Inflammatory macrophage treated with lipopolysaccharide for 4 hours (primary cell): ENCODE measurements at places on chromosomes 5 and 9.

- DNase-seq, result no peak
Observed at GRCh38 chr9:72812559-72813111, 140.2 kb downstream of the ALDH1A1 start.

GRCh38 chr9:110579862-110580219, 300 bp upstream of the SVEP1 start:
- no peak for DNase-seq

GRCh38 chr5:76111477-76112174, 28.4 kb downstream of the SV2C start:
- no peak for DNase-seq

DNA sequence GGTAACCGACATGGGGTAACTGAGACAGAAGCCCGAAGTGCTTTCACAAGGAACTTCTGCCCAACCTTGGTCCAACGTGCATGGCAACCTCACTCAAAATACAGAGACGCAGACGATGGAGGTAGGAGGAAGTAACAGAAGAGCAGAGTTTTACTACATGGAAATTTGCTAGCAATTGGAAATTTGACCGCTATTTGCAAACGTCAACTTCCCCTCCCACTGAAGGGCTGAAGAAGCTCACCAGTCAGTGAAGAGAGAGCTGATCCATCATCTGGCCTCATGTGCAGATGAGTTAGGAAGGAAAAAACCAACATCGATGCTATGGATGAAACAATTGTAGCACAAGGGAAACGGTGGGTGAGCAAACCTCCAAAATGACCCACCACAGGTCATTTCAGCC, 196.7 kb downstream of the RGS3 start:
- DNase-seq, result peak; percentile 13

DNA sequence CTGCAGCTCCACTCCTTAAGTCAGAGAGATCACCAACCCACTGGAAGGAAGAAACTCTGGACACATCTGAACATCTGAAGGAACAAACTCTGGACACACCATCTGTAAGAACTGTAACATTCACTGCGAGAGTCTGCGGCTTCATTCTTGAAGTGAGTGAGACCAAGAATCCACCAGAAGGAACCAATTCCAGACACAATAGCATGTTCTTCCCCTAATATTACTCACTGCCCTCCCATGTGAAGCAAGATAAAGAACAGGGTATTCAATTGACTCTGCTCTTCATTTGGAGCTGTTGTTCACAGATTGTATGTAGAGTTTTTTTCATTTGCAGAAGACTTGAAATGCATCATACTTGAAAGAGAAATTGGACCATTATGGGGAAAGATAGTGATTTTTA, 10.8 kb downstream of the SAXO1 start:
- DNase-seq, result no peak

DNA sequence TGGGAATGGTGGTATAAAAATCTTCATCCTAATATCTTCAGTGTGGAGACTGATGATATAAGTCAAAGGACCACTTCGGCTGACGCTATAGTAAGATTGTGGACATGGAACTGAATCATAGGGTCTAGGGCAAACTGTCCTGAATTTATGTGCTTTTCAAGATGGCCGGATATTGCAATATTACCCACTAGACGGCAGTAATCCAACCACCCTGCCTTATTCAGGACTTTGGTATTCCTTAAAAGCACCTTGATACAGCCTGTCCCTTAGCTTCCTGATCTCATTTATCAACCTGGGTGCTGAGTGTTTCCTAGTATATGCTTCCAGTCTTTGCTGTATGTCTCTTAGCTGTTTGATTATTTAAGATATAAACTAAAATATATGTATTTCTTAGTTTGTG, 71.2 kb upstream of the COX7C start:
- no peak for DNase-seq

GRCh38 chr9:130305381-130305780, 39.8 kb downstream of the HMCN2 start:
- no peak for DNase-seq

DNA sequence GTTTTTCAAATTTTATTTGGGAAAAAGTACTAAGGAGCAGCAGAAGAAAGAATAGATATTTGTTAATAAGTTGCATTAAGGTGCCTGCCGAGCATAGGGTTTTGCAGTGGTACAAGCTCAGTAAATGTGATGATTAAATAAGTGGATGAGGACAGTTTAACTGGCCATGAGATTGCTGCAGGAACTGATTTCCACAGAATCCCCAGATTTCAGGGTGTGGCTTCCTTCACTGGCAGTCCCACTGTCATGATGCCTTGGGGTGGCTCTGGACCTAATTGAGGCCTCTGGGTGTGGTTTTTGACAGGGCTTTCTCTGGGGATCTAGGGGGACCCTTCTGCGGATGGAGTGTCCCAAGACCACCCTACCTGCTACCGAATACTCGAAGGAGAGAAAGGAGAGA, 1.4 kb downstream of the PHF24 start:
- peak; percentile 68 for DNase-seq

DNA sequence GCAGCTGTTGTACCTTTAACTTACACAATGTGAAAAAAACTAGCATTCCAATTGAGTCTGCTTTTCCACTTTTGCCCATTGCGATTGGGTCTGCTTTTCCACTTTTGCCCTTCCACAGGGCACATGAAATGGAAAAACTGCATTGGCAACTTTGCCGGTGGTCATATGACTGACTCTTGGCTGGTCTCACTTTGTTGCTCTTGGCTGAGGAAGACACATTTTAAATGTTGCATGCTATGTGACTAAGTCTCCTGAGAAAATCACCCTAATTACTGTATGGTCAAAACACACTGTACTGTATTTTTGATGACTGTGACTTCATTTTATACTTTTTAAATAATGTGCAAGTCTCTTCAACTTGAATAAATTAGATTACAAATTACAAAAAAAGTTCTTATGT, 1.6 kb upstream of the OXCT1 start:
- DNase-seq, result no peak

DNA sequence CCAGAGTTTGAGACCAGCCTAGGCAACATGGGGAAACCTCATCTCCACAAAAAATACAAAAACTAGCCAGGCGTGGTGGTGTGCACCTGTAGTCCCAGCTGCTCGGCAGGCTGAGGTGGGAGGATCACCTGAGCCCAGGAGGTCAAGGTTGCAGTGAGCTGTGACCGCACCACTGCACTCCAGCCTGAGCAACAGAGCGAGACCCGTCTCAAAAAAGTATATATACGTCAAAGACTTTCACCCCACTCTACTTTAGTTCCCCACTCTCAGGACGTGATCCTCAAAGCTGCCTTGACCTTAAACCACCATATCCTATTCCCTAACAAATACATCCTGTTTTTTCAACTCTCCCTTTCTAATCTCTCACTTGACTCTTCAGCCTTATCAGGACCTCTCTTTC, 41.0 kb downstream of the PCDHGC5 start:
- DNase-seq, result no peak

GRCh38 chr9:4124266-4124665, 175.6 kb downstream of the GLIS3 start:
- peak; percentile 56 for DNase-seq

DNA sequence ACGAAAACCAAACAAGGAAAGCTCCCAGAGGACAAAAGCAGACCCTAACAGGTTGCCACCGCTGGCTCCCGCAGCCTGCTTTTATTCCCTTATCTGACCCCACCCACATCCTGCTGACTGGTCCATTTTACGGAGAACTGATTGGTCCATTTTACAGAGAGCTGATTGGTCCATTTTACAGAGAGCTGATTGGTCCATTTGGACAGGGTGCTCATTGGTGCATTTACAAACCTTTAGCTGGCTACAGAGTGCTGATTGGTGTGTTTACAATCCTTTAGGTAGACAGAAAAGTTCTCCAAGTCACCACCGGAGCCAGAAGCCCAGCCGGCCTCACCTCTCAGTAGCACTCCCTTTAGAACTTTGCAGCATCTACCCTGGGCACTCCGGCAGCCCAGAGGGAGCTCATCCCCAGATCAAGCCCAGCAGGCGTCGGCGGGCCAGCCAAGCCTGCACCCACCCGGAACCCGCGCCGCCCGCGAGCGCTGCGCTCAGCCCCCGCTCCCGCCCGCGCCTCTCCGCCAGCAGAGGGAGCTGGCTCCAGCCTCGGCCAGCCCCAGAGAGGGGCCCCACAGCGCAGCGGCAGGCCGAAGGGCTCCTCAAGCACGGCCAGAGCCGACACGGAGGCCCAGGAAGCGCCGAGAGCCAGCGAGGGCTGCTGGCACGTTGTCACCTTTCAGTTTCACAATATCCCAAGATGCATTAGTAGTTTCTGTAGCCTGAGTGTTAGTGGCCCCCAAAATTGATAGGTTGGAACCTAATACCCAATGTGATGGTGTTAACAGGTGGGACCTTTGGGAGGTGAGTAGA, 35.3 kb upstream of the CLPTM1L start:
- peak; percentile 15 for DNase-seq

- DNase-seq, result no peak
Observed at GRCh38 chr9:25415718-25416117, 262.5 kb downstream of the TUSC1 start.

DNA sequence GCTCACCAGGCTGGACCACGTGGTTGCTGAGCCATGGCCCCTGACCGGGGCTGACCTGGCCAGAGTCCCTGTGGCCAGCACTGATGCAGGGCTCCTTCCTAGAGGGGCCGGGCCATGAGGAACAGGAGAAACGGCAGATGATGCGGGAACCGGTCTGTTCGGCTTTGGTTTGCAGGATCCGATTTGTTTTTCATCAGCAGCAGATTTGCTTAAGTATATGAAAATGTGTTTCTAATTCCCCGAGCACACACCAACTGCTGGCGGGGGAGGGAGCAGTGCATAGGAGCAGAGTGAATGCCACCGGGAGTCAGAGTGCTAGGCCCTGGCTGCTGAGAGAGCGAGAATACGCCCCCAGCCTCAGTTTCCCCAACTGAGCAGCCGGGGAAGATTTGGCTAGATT, 13.6 kb downstream of the NTNG2 start:
- no peak for DNase-seq

GRCh38 chr9:92968081-92968480, 20.8 kb downstream of the FGD3 start:
- DNase-seq, result no peak

- DNase-seq, result peak; percentile 63
Observed at GRCh38 chr9:37034305-37034937, 353 bp upstream of the PAX5 start.

DNA sequence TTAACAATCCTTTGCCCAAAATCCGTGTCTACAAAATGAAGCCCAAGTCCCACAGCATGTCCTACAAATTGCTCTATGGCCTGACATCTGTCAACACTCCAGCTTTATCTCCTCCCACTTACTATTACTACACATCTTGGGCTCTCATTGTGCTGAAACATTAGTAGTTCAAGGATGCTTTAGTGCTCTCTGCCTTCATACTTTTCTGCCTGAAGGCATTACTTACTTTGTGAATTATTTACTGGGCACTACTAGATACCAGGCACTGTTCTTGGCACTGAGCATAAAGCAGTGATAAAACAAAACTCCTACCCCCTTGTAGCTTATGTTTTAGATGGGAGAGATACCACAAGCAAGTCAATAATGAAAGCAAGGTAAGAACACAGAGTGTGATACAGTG, 113.4 kb downstream of the TTLL11 start:
- DNase-seq, result no peak

DNA sequence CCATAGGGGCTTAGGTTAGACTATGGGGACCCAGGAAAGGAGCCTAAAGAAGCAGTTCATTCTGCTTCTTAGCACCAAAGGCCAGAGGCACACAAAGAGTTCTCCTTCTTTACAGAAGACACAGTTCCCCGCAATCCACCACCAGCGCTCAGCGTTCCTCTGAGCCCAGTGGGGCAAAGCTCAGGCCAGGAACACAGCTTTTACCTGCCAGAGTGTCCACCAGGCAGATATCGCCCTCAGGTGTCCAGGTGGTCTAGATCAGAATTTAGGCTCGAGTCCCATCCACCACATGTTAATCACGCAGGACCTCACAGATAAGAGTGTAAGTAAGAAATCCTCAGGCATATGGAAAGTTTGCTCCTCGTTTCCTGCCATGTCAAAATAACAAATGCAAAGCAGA, 53.0 kb downstream of the UBE2QL1 start:
- no peak for DNase-seq

GRCh38 chr9:118987167-118987566, 382.1 kb downstream of the BRINP1 start:
- no peak for DNase-seq

GRCh38 chr5:79564798-79565279, 47.4 kb upstream of the TENT2 start:
- DNase-seq, result no peak

GRCh38 chr9:72415163-72415562, 50.2 kb upstream of the ZFAND5 start:
- peak; percentile 31 for DNase-seq
